ENCODE measurements at places on chromosomes 16 and 17. TPM values are rescaled to one million over a fixed set of nuclear protein-coding genes. Genes with fewer than 3 reads are reported as not detected.

OTOP3 gene
- total RNA-seq: not detected

PEX12 gene
- 7.7 TPM for total RNA-seq

FCSK gene
- 6.4 TPM for total RNA-seq

PPP1R1B gene
- total RNA-seq: 0.48 TPM

TIGD7 gene
- 4.4 TPM for total RNA-seq

CDYL2 gene
- 1.6 TPM for total RNA-seq

Measured in RPMI7951 (cell line).